ENCODE measurements at places on chromosomes 7 and 10.
A peak's percentile ranks its signal among the peaks of the same experiment; 100 is the strongest.

GRCh38 chr10:99429517-99430095 lies 818 bp downstream of the GOT1 start:
- no peak for DNase-seq

GRCh38 chr10:52864201-52865106 lies 91.9 kb upstream of the MBL2 start:
- no peak for DNase-seq

GRCh38 chr10:86723009-86723408 lies 33.4 kb upstream of the BMPR1A start:
- DNase-seq: no peak

DNA sequence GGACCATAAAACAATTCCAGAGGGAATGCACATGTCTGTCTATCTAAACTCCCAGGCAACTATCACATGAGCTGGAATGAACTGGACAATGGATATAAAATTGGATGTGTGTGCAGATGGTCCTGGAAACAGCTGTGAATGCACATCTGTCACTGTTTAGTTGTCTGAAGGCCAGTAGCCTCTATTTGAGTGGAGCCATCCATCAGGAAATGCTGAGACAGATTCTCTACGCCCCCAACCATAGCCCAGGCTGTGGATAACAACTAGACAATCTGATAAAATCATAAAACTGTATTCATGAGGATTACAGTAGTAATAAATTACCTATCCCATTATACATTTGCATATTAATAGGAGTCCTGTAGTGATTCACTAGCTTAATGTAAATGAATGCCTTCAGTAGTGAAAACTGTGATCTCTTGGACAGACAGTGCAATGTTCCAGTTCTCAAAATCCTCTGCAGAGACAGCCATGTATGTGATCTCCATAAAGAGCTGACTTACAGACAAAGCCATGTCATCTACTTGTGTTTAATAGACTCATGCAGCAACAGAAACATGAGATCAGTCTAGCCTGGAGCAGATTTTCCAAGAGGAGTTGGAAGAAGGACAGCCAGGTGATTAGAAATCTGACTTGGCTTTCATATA lies 907.6 kb downstream of the KCNMA1 start:
- DNase-seq: no peak

GRCh38 chr7:31335161-31335856 lies 5.2 kb downstream of the NEUROD6 start:
- no peak for DNase-seq

DNA sequence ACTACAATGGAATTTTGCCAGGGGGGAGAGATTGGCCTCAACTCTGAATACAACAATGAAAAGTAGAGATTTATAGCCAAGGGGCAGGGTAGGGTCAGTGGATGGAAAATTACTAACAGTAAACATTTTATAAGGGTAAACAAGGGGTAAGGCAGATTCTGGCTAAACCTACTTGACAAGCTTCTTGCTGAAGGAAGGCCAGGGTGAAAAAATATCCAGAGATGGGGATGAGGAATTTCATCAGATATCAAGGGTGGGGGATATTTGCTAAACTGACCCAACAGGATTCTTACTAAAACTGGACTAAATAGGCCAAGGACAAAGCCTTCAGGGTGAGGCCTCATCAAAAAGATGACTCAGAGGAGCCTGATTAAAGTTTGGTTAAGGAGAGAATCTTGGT lies 156.3 kb downstream of the RTKN2 start:
- no peak for DNase-seq

DNA sequence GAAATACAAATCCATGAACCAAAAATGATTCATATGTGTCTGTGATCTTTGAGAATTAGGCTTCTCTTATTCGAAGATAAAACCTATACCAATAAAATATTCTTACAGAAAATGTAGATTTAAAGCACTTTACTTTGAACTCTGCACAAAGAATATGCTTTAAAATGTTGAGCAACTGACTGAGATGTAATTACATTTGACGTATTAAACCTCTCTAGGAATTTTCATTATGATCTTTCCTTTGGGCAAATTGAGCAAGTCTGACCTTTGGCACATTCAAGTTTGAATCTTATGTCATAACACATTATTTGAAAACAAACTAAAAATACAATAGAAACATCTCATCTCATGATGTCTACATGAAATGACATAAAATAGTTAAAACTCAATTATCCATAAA lies 69.2 kb upstream of the AHR start:
- no peak for DNase-seq

GRCh38 chr10:69745698-69746097 lies 56.0 kb upstream of the COL13A1 start:
- DNase-seq: no peak

DNA sequence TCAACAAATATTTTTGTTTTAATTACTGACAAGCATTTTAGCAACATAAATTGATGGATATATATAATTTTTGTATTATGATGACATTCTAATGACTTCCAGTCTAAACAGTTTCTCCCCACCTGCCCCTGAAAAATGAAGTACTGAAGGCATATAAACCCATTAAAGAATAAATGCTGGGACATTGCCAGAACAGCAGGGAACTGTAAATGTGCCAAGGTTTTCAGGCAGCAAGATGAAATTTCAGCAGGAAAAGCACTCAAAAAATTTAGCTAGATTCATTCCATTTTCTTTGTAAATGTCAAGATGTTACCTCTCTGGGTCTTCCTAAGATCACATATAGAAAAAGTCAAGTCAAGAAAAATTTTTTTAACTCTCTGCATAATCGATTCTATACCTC lies 11.0 kb upstream of the TLL2 start:
- no peak for DNase-seq

DNA sequence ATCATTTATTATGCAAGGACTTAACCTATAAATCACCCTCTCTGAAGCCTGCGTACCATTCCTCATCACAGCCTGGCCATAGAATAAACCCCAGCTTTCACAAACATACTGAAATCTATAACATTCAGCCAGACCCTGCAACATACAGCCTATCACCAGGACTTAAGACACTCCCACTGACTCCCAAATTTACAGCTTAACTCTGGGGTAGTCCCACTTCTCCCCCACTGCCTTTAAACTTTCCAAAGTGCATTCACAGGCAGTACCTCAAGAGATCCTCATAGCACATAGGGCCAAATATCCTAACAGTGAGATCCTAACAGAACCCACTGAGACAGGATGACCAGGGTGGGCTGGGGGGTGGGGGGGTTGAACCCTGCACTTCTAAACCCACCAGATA lies 3.5 kb downstream of the LDB1 start:
- no peak for DNase-seq

DNA sequence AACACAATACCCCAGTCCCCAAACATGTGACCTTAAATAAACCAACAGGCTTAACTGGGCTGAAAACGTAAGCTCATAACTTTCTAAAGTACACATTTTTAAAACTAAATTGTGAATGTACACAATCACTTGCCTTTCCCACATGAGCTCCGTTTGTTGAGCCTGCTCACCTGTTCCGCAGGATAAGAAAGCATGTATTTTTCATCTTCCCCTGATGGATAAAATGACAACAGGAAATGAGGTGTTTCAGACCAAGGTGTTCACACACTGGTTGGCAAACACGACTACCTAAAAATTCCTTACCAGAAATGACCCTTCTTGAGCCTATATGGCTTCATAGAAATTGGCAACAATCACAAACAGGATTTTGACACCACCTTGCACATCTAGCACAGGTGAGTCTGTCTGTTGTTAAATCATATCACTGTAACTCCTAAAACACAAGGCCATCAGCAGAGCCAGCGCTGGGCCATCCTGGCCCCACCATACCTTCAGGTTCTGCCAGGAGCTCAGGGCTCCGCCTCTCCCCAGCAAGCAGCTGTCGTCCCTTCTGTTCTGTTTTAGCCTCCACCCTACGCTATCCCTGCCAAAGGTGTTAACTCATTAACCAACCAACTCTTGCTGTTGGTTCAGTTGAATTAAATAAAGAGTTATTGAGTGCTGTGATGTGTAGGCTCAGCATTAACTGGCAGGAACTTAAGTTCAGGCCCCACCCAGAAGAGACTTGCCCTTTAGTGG lies 73.6 kb upstream of the RNF32 start:
- DNase-seq: no peak

DNA sequence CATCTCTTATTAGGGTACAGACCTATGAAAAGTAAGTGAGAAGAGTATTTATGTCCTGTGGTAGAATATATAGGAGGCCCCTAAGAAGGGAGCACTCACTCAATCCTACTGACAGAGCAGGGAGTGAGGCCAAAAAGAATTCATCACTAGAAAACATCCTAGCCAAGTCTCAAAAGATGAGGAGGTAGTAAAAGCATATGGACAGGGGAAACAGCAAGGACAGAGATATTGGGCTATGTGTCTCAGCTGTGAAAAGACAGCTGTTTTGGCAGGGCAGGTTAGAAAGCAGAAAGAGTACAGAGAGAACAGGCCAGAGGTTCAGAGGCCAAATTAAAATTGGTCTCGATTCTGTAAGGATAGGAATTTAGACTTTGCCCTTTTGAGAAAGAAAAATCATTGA lies 548.3 kb upstream of the ANKRD30A start:
- no peak for DNase-seq

GRCh38 chr7:24318326-24318725 lies 34.3 kb downstream of the NPY start:
- DNase-seq: peak; percentile 28

- DNase-seq: no peak
Measured at GRCh38 chr7:13715534-13715933, 273.9 kb downstream of the ETV1 start.

- DNase-seq: no peak
Measured at GRCh38 chr10:62092301-62093030, 176.2 kb downstream of the RTKN2 start.

DNA sequence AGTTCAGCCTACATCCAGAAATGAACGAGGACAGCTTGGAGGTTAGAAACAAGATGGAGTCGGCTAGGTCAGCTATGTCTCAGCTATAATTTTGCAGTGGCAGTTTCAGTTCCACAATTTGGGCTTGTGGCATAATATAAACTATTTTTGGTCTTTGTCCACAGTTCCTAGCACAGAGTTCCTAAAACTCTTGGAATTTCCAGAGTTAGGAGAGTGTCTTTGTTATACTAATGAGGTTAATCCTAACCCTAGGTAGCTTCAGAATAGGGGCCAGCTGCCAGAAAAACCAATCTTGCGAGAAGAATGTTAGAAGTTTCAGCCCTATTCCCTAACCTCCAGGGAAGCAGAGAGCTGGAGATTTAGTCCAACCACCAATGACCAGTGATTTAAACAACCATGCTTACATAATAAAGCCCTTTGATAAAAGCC lies 131.9 kb downstream of the AKR1D1 start:
- DNase-seq: no peak

DNA sequence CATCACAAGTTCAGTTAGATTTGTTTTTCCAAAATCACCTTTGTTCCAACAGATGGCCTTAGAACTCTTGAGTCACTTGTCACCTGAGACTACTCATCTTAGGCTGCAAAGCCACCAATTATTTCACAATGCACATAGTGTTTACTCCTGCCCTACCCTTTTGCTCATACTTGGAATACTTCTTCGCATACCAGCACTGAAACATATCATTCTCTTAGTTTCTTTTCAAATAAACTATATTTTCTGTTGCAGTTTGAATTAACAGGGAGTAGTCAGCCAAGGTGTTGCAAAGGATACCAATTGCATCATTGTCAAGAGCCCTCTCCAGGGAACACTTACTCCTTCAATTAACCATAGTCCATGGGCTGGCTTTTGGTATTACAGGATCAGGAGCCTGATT lies 71.0 kb downstream of the CASD1 start:
- DNase-seq: no peak

GRCh38 chr7:141664450-141664849 lies 37.5 kb downstream of the DENND11 start:
- DNase-seq: no peak

GRCh38 chr10:115945701-115946445 lies 327.1 kb downstream of the GFRA1 start:
- no peak for DNase-seq

DNA sequence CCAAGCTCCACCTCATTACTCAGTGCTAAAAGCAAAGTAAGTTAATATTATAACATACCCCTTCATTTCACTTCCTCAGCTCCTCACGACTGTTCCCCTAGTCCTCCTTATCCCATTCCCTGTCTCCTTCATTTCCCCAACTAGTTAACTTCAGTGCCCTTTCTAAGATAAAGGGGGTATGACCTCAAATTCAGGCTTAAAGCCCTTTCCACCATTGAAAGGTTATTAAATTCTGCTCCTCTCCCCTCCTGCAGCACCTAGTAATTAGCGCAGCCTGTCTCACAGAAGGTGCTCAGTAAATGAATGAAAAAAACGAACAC lies 1.0 kb downstream of the CRPPA start:
- no peak for DNase-seq

DNA sequence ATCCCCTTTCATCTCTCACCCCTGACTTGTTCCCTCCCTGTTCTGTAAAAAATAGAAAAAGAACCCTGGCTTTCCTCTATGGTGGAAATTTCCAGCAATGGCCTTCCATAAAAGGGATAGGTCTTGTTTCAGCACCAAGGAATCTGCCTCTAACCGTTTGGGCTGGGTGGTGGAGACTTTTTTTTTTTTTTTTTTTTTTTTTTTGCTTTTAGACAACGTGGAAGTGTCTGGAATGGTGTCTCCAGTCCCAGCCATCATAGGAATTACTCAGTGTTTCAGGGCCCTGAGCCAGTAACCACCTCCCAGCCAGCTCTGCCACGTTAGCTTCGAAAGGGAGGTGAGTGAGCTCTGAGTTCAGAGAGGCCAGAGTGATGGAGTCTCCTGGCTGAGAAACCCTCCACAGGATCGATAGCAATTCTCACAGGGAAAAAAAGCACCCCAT lies 97.3 kb upstream of the COL1A2 start:
- no peak for DNase-seq

GRCh38 chr10:24616536-24616935 lies 107.2 kb downstream of the ARHGAP21 start:
- no peak for DNase-seq

DNA sequence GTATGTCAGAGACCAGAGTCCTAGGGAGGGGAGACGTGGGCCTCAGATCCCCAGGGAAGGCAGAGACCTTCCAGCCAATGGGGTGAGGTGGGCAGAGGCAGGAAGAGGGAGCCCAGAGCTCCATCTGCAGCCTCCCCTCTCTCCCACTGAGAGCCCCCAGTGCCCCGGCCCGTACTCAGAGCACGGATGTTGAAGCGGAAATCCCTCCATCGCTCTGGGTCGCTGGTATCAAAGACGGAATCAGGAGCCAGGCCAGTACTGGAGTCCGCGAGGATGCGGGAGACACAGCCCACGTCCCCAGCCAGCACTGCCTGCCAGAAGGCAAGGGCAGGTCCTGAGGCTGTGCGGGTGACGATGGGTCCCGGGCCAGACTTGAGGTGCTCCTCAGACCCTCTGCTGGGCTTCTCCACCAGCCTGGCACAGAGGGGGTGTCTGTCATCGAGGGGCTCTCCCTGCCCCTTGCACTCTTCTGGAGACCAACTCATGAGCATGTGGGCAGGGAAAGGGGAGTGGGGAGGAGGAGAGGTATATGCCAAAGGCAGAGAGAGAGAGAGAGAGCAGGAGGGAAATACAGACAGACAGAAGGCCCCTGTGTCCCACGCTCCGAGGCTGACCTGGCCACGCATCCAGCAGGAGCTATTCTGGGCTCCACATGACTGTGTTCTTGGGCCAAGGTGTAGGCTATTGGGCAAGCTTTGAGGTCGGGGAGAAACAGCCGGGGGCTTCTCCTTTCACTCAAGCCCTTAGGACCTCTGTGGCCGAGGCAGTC lies at the start of gene ASB10:
ASB10 (minus strand) TSS at position 611 of the 769 bp plus-strand sequence; CDS start at position 491, 120 bp downstream.
- no peak for DNase-seq

GRCh38 chr7:72265071-72265904 lies 146.8 kb downstream of the CALN1 start:
- DNase-seq: no peak

Measured in D341Med (cell line).